ENCODE measurements at places on chromosomes 16 and 17. TPM values are rescaled to one million over a fixed set of nuclear protein-coding genes. Genes with fewer than 3 reads are reported as not detected.

Gene RUNDC3A
- 0.16 TPM for total RNA-seq

Gene CDH5
- total RNA-seq = not detected

Gene CTRL
- total RNA-seq = 5.6 TPM

Gene DHRS11
- 12.3 TPM for total RNA-seq

Gene OR1G1
- not detected for total RNA-seq

Gene PRSS22
- total RNA-seq = not detected

Gene ADAD2
- total RNA-seq = not detected

Gene ARL5C
- 0.07 TPM for total RNA-seq

Gene CHP2
- not detected for total RNA-seq

Gene INPP5K
- 31.0 TPM for total RNA-seq

Gene PLK1
- total RNA-seq = 75.3 TPM

Gene SNRNP25
- total RNA-seq = 77.5 TPM

Gene KRT27
- total RNA-seq = not detected

Gene SLC35G3
- not detected for total RNA-seq

Gene KRTAP4-1
- total RNA-seq = not detected

Gene CTF1
- total RNA-seq = 0.30 TPM

Gene INCA1
- 0.53 TPM for total RNA-seq

Gene PSMC5
- total RNA-seq = 204 TPM

Gene IL4R
- 434 TPM for total RNA-seq

Gene DYNC1LI2
- 54.6 TPM for total RNA-seq

Gene ABCC6
- total RNA-seq = not detected

Gene NOTUM
- 1.2 TPM for total RNA-seq

Gene SECTM1
- total RNA-seq = 3.7 TPM

Gene KRT36
- total RNA-seq = not detected

Gene NEUROD2
- not detected for total RNA-seq

Gene SEPTIN12
- not detected for total RNA-seq

Gene TCAP
- total RNA-seq = 0.87 TPM

Gene VPS4A
- 34.6 TPM for total RNA-seq

Gene CTRB1
- total RNA-seq = not detected

Gene KRTAP2-2
- total RNA-seq = not detected

Gene CLEC3A
- not detected for total RNA-seq

Gene CLDN9
- 0.11 TPM for total RNA-seq

Gene LRRC3C
- not detected for total RNA-seq

Gene SPHK1
- total RNA-seq = 16.0 TPM

Gene AATK
- 0.48 TPM for total RNA-seq

Gene TLCD3B
- 2.3 TPM for total RNA-seq

Gene KRTAP3-1
- total RNA-seq = not detected

Gene VMO1
- 0.46 TPM for total RNA-seq

Gene NPTX1
- total RNA-seq = 5.2 TPM

Gene NPIPA5
- 16.0 TPM for total RNA-seq

Gene ITGAX
- 56.2 TPM for total RNA-seq

Gene RTN4RL1
- total RNA-seq = 0.25 TPM

Gene MAZ
- total RNA-seq = 387 TPM

Gene CIAPIN1
- 73.1 TPM for total RNA-seq

Gene AOC2
- total RNA-seq = 3.2 TPM

Gene ZG16B
- 8.6 TPM for total RNA-seq

Gene LRRC75A
- 2.6 TPM for total RNA-seq

Gene SOCS1
- 217 TPM for total RNA-seq

Gene QPRT
- total RNA-seq = 24.1 TPM

Gene MT3
- total RNA-seq = 7.9 TPM

Gene SLC38A8
- total RNA-seq = not detected
